ENCODE measurements at places on chromosomes 7 and 10.

DNA sequence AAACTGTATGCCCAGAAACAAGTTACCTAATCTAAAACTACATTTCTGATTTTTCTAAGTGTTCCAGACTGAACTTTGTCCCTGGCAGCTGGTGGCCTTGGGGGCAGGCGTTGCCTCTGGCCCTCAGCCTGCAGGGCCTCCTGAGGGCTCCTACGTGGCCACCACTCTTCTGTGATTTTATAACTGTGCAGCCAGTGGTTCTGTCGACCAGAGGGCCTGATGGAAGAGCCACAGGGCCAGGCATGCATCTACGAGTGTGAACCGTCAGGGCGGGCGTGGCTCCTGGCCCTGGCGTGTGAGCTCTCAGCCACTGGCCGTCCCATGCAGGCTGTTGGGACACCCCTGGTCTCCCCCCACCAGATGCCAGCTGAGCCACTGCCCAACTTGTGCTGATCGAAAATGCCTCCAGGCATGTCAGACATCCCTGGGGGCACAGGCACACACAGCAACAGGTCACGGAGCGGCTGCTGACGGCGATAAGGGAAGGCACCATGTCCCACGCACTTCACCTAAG, 173.4 kb downstream of the ZMYND11 start:
- DNase-seq: no peak

DNA sequence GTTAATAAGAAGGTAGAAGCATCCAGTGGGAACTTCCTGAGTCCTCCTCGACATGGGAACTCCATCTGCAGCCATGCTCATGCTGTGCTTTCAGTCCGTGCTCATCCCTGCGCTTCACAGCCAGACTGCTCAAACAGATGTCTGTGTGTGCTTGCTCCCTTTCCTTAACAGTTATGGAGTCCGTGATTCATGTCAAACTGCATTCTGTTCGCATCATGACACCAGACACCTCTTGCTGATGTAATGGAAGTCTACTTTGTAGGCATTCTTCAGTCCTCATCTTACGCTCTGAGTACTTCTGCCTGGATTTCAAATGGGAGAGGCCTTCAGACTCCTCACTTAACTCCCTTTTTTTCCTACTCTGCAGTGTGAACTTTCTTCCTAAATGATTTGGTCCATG, 304.9 kb downstream of the SUGCT start:
- no peak for DNase-seq

DNA sequence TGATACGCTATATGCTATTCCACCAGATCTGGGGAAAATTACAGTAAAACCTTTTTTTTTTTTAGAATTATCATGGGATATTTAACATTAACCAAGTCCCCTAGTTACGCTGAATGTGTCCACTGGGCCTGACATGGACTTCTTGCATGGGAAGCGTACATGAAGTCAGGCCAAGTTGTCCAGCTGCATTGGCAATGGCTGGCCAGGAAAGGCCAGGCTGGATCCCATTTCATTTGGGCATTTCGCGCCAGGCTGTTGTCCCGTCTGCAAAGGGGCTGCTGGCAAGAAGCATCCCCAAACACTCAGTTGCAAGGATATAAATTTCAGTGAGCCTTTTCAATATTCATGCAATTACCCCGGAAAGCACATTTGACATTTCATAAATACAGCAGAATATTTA, 933.3 kb downstream of the GRID1 start:
- no peak for DNase-seq

DNA sequence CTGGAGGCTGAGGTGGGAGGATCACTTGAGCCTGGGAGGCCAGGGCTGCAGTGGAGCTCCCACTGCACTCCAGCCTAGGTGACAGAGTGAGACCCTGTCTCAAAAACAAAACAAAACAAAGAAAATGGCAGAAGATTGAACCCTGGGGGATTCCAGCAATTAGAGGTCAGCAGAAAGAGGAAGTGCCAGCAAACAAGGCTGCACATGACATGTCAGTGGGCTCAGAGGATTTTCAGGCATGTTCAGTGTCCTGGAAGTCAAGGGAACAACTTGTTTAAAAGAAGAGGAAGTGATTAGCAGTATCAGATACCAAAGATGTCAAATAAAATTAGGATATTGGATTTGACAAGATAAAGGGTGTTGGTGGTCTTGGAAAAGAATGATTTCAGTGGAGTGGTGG, 32.3 kb downstream of the RAB18 start:
- DNase-seq: no peak

DNA sequence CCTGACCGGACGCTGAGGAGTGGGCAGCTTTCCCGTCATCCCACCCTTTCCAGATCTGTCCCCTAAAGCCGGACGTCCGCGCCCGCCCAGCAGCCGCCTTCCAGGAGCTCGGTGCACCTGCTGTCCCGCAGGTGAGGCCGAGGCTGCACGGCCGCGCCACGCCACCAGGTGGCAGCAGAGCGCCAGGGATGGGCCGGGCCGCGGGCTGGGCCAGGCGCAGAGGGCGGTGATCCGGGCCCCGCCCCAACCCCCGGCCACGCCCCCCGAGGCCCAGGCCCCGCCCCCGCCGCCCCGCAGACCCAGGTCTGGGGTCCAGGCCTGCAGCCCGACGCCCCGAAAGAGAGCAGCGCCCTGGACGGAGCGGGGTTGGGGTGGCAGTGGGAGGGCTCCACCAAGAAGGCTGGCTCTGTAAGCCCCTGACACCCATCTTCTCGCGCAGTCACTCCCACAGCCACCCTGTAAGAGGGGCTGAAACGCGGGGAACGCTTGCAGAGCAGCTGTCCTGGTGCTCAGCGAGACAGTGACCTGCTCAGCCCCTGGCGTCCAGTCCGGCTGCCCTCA, 32.2 kb downstream of the FOXL3 start:
- peak; percentile 89 for DNase-seq

- DNase-seq: no peak
Measured at GRCh38 chr7:93008833-93009232, 108.9 kb downstream of the SAMD9 start.

GRCh38 chr7:30845426-30846135, 66.1 kb upstream of the AQP1 start:
- DNase-seq: no peak

GRCh38 chr7:42180806-42181205, 56.2 kb downstream of the GLI3 start:
- DNase-seq: no peak

GRCh38 chr10:103111031-103111917, 81.8 kb downstream of the NT5C2 start:
- no peak for DNase-seq

DNA sequence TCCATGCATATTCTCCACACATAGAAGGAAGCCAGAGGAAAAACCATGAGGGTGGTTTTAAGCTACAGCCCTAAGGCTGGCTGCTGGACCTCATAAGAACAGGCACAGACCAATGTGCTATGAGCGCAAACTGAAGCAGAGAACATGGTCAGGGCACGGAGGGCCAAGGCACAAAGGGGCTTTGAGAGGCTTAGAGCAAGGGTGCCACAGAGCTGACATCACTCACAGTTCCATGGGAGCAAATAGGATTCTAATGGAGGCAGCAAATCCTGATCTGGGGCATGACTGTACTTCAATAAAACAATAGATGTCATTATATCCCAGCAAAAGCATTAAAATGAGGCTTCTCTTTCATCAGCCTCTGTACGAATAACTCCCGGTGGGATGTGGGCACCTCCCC, 162.4 kb downstream of the COBL start:
- no peak for DNase-seq

GRCh38 chr7:80411621-80412020, 100.2 kb downstream of the GNAT3 start:
- DNase-seq: no peak

DNA sequence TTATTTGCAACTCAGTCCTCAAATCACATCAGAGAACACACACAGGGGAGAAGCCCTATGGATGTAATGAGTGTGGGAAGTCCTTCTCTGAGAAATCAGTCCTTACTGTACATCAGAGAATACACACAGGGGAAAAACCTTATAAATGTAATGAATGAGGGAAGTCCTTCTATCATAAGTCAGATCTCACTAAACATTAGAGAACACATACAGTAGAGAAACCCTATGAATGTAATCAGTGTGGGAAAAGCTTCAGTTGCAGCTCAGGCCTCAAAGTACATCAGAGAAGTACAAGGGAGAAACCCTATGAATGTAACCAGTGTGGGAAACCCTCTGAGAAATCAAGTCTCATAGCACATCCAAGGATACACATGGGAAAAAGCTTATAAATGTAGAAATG, 39.0 kb upstream of the ZNF248 start:
- DNase-seq: no peak

- DNase-seq: no peak
Measured at GRCh38 chr10:132104471-132105301, 38.9 kb downstream of the JAKMIP3 start.

DNA sequence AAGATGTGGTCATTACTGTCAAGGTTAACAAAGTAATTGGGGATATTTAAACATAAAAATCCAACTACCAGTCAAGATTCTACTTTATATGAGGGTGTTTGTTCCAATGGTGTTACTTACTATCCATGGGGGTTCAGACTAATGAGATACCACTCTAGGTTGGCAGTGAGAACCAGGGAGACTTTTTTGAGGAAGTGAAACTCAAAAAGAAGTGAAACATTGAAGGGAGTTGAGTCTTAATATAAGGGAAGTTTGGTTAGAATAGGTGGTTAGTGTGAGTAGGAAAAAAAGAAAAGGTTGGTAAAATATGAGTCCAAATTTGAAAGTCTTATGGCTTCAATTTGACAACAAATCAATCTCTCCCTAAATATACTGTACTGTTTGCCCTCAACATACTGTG, 123.6 kb upstream of the ANK3 start:
- no peak for DNase-seq

DNA sequence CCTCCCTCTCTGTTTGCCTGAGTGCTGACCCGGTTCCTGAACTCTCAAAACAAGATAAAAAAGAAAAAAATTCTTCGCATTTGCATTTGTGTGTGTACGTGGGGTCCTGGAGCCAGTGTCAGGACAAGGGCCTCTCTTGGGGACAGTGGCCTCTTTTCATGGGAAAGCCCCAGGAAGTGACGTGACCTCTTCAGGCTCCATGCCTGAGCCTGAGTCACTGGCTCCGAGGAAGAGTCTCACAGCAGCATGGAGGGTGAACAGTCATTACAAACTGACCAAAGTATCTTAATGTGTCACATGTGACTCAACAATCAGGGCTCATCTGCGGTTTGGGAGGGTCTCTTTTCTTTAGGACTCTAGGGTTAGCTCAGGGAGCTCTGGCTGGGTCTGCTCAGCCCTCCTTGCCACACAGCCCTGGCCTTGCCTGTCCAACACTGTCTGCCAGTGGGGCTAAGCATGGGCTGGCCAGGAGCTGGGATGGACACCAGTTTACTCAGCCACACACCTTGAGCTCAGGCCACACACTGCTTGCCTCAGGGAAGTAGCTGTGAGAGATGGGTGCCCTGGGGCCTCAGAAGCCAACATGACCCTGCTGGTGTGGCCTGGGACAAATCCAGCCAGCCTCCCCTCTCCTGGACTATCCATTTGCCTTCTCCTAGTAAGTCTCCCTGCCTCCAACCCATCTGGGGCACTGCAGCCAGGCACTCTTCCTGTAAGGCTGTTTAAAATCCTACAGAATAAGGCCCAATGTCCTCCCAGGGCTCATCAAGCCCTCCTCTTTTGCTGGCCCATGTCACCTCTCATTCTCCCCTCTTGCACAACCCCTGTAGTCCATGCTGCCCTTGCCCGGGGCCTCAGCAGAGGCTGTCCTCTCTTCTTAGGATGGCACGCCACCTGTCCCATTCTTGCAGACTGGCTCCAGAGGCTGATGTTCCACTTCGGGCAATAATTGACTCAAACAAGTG, 10.5 kb downstream of the TMEM273 start:
- DNase-seq: no peak

DNA sequence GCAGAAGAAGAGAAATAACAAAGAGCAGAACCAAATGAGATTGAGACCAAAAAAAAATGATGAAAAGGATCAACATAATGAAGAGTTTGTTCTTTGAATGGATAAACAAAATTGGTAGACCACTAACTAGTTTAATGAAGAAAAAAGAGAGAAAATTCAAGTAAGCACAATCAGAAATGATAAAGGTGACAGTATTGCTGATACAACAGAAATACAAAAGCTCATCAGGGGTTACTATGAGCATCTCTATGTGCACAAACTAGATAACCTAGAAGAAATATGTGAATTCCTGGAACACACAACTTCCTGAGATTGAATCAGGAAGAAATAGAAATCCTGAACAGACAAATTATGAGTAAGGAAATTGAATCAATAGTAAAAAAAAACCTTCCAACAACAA, 157.1 kb downstream of the ZEB1 start:
- no peak for DNase-seq

- DNase-seq: no peak
Measured at GRCh38 chr10:35723059-35723458, 81.0 kb upstream of the FZD8 start.

- DNase-seq: no peak
Measured at GRCh38 chr7:15508258-15508657, 53.6 kb downstream of the AGMO start.

- DNase-seq: no peak
Measured at GRCh38 chr10:8830876-8831275, 776.4 kb downstream of the GATA3 start.

GRCh38 chr10:118998183-118998582, 31.3 kb upstream of the NANOS1 start:
- no peak for DNase-seq

DNA sequence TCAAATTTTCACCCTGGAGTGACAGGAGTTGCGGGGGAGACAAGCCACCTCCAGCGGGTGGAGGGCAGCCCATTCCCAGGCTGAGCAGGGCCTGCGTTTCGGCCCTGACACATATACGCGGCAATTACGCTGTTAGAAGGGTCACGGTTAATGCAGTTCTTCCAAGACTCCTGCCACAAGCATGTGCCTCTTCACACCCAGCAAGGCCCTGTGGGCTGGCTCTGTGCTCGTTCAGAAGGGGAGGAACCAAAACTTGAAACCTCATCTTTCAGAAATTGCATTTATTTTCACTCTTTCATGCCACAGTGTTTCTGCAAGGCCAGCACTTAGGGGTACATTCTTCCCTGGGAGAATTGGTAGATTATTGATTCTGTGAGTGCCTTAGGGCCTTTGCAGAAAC, 24.7 kb downstream of the LRMDA start:
- DNase-seq: no peak

DNA sequence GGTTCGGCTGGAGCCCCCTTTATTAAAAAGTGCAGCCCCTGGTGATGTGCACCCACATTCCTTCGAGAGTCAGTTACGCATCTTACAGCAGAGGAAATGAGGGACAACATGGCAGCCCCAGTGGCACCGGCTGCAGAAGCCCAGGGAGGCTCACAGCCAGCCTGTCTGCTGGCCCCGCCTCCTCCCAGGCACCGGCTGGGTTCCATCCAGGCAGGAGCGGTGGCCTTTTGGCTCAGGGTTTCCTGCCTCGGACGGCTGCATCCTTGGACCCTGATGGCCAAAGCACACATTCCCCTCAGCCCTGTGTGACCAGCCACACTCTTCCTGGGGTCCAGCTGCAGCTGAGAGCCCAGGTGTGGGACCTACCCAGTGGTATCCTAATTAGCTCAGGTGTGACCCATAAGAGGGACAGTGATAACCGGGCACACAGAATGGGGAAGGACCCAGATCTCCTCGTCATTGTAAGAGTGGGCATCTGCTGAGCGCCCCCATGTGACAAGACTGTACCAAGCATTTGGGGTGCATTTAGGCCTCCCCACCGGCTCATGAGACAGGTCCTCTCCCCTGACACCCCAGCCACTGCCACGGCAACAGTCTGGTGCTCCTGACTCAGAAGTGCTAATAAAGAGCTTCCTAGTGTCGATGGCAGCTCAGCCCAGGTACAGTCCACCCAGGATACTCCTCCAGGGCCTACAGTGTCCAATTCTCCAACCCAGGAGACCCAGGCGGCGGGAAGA, 63.3 kb upstream of the CHST15 start:
- no peak for DNase-seq

Data from stimulated activated CD4-positive, alpha-beta T cell treated with anti-CD3 and anti-CD28 coated beads, Interleukin-15, amount 100 ng/mL, for 1 hour (primary cell).